Endodermal cell (in vitro differentiated cells): ENCODE measurements at places on chromosomes 1 and 21. TPM values are rescaled to one million over a fixed set of nuclear protein-coding genes. Genes with fewer than 3 reads are reported as not detected.

DNA sequence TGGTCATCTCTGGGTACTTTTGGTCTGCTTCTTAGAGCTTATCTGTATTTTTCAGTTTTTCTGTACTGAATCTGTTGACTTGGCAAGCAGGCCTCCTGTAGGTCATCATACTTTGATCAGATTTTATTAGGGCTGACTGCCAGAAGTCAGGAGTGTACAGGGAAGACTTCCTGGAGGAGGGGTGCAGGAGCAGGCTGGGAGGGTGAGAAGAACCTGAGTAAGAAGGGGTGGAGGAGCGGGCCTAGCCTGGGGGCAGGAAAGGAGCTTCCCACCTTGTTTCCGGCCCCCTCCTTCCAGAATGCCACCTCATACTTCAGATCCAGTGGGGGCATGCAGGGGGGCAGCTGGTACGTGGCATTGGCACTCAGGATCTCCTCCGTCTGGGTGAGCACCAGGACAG lies 18.3 kb upstream of the IL22RA1 start:
- H3K36me3 ChIP-seq = peaks cover 33% of the 10 kb centered on the region
- H3K4me1 ChIP-seq = no peaks in the 10 kb centered on the region
- no peak overlapping the region for H3K27ac ChIP-seq
- no peak overlapping the region for H3K4me3 ChIP-seq
- no peak for DNase-seq

LCE3B gene
- total RNA-seq = not detected in 3 replicates

- DNase-seq = no peak
- H3K36me3 ChIP-seq = no peaks in the 10 kb centered on the region
- H3K4me1 ChIP-seq = no peaks in the 10 kb centered on the region
- H3K27me3 ChIP-seq = no peaks in the 10 kb centered on the region
These were observed 182.8 kb upstream of the TMEM51 start for GRCh38 chr1:14970799-14971141.

- H3K4me3 ChIP-seq = no peak overlapping the region
- no peak for DNase-seq
- no peaks in the 10 kb centered on the region for H3K4me1 ChIP-seq
These were observed 93.2 kb upstream of the RGS18 start for GRCh38 chr1:192065087-192065486.

TP73 gene
- 3.5 to 4.8 TPM (median 4.7 TPM) in 3 replicates for total RNA-seq

ATPAF1 gene
- total RNA-seq = 58.5 to 88.2 TPM (median 84.2 TPM) in 3 replicates

GRCh38 chr1:17550729-17551584 lies 11.5 kb downstream of the ARHGEF10L start:
- H3K36me3 ChIP-seq = no peaks in the 10 kb centered on the region
- H3K27ac ChIP-seq = peak overlapping the region; percentile 69
- peaks cover 5% of the 10 kb centered on the region for H3K27me3 ChIP-seq
- H3K4me1 ChIP-seq = peaks cover 6% of the 10 kb centered on the region
- H3K4me3 ChIP-seq = no peak overlapping the region
- DNase-seq = peak; percentile 58

SERINC2 gene
- 25.9 and 26.4 TPM in 2 replicates for total RNA-seq

- H3K4me3 ChIP-seq = no peak overlapping the region
- H3K36me3 ChIP-seq = no peaks in the 10 kb centered on the region
- H3K27ac ChIP-seq = no peak overlapping the region
- H3K27me3 ChIP-seq = no peaks in the 10 kb centered on the region
- H3K4me1 ChIP-seq = no peaks in the 10 kb centered on the region
- DNase-seq = no peak
These were observed 444.2 kb downstream of the SETD4 start for GRCh38 chr21:35616090-35616489.

CR1L gene
- total RNA-seq = not detected in 3 replicates

NPPA gene
- total RNA-seq = 1.0 TPM in 1 of 3 replicates, not detected in the others

DNA sequence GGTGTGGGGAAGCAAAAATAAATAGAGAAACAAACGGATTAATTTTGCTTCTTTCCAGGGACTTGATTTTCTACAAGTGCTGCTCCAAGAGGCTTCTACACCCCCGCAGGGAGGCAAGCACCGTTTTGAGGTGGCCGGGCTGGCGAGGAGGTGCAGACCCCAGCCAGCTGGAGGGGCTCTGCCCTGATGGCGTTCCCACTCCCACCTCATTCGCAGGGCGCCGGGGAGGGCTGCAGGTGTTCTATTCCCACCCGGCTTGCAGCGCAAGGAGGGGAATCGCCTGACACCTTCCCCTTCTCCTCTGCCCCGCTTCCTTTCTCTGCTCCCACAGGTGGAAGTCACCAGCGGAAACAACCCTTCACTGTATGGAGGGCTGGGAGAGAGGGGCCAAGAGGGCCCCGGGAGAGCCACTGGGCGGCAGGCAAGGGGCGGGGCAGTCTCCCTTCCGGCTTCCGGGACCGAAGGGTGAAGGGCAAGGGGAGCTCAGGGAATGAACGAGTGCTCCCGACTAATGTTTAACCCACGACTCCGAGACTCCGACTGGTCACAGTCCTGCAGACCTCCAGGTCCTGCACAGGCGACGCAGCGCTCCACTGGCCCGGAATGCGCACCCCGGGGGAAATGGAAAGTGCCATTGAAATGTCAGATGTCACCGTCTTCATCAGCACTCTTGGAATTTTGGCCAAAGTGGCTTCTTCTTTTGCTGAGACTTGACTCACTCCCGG lies 29.1 kb downstream of the TEX35 start:
- DNase-seq = peak; percentile 82
- peaks cover 6% of the 10 kb centered on the region for H3K4me1 ChIP-seq
- H3K36me3 ChIP-seq = no peaks in the 10 kb centered on the region
- peak overlapping the region; percentile 98 for H3K4me3 ChIP-seq
